ENCODE measurements at places on chromosomes 7 and 10.

DNA sequence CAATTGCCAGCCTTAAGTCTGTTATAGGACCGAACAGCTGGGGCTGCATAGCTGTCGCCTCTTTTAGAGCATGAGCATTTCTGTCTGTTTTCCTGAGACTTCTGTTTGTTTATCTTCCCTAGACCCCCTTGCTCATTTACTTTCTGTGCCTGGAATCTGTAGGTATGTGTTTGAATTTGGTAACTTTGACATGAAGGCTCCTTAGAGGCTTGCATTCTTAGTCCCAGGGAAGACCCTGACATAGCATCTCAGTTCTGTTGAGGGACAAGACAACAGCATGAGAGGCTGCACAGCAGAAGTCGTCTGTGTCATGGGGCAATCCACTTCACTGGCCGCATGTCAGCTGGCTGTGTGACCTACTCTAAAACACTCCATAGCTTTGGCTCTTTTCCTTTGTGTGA, 58.7 kb downstream of the KLHDC10 start:
- DNase-seq, result no peak

DNA sequence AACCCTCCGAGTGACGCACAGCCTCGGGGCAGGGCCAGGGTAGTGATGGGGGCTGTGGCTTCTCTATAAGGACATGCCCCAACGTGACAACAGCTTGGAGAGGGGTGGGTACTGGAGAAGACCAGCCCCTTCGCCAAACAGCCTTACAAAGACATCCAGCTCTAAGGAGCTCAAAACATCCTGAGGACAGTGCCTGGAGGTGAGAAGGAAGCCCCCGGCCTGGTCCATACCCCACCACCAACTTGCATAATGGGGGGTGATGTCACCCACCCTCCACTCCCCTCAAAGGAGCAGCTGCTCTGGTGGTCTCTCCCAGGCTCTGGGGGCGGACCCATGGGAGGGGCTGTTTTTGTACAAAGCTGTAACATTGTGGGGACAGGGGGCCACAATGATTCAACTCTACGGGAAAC, 15.1 kb downstream of the PRSS2 start:
- DNase-seq, result peak; percentile 19

GRCh38 chr7:44348300-44348699, 22.9 kb upstream of the CAMK2B start:
- peak; percentile 89 for DNase-seq

GRCh38 chr7:44292876-44293560, 32.4 kb downstream of the CAMK2B start:
- DNase-seq, result no peak

- DNase-seq, result no peak
These were observed 205.2 kb downstream of the SFMBT2 start for GRCh38 chr10:7205656-7206055.

DNA sequence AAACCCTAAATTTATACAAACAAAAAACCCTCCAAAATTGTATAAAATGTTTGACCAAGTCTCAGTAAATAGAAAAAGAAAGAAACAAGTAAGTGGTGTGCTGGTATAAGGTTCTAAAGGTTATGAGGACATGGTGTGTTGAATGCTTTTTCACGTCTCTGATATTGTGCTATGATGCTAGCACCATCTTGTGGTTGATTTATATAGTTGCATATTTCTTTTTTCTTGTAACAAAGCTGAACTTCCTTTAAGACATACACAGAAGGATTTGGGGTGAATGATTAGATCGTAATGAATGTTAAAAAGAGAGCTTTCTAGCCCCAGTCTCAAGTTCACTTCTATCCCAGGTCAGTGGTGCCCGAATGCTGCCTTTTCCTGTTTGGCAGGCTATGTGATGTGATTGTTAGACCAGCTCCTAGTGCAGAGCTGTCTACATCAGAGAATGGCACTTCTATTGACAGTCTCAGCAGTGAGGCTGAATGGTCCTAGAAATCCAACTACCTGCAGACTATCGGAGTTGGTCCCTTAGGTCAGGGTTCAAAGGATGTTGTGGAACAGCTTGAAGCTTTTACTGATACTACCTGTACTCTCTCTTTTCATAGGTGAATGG, 25.0 kb downstream of the VTI1A start:
- peak; percentile 59 for DNase-seq

DNA sequence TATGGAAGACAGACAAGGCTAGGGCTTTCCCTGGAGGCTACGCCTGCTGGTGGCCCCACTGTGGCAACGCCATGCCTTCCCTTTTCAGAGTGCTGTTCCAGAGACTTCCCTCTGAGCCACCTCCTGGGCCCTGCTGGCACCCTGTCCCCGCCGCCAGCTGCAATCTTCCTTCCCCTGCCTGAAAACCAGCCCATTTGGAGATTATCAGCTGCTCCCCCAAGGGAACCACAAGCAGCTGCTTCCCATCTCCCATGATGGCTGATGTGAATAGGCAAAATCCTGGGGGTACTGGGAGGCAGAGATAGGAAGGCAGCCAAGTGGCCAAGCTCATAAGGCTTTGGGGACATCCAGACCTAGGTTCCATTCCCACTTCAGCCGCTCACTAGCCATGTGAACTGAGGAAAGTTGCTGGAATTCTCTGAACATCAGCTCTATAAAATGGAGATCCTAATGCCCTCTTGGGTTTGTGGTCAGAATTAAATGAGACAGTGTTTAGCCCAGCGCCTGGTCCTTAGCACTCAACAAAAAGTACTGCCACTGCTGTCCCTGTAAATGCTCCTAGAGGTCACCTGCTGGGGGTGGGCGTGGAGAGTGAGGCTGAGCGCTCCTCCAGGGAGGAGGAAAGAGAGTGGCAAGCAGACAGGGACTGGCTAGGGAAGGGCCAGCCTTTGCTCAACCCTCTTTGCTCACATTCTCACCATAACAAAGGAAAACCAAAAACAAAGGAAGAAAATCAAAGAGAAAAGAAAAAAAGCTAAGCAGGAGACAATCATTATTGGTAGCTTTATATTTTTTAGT, 5.9 kb downstream of the TSPAN33 start:
- DNase-seq, result no peak

DNA sequence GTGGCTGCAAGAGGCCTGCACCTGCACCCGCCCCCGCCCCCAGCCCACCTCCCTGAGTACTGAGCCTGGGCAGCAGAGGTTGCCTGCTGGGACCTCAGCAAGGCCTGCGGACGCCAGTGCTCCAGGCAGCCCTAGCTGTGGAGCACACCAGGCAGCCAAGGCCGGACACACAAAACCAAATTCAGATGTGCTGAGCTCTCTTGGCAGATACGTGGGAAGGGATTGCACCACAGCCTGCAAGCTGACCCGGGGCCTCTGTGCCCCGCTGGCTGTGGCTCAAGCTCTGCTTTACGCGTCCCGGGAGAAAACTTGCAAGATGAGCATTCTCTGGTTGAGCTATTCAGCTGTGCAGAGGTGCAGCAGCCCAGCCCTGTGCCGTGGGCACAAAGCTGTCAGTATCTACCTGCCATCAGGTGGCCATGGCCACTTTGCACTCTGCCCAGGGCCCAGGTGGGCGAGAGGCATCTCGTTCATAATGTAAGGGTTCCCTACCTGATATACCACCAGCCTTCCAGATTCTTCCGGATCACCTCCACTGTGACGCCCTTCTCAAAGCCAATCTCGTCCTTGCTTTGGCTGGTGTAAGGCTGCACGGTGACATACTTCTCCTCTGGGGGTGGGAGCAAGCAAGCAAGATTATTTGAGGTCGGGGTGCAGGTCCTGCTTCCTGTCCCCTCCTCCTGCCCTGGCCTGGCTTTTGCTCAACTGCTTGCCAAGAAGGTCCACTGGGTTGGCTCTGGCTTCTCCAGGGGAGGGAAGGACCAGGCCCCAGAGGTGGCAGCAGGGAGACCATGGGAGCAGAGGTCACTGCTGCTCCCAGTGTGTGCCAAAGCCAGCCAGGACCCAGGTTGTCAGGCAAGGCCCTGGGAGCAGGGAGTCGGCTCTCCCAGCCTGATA, 123.4 kb downstream of the NEURL1 start:
- no peak for DNase-seq

- DNase-seq, result no peak
These were observed 12.6 kb upstream of the PRTFDC1 start for GRCh38 chr10:24965051-24965450.

- no peak for DNase-seq
These were observed 97.6 kb downstream of the PRPF18 start for GRCh38 chr10:13684252-13684791.

GRCh38 chr10:114596793-114597192, 61.3 kb downstream of the ABLIM1 start:
- no peak for DNase-seq

GRCh38 chr10:98967601-98968000, 268.1 kb downstream of the HPSE2 start:
- no peak for DNase-seq

- no peak for DNase-seq
These were observed 149.6 kb downstream of the BICC1 start for GRCh38 chr10:58662314-58662713.

DNA sequence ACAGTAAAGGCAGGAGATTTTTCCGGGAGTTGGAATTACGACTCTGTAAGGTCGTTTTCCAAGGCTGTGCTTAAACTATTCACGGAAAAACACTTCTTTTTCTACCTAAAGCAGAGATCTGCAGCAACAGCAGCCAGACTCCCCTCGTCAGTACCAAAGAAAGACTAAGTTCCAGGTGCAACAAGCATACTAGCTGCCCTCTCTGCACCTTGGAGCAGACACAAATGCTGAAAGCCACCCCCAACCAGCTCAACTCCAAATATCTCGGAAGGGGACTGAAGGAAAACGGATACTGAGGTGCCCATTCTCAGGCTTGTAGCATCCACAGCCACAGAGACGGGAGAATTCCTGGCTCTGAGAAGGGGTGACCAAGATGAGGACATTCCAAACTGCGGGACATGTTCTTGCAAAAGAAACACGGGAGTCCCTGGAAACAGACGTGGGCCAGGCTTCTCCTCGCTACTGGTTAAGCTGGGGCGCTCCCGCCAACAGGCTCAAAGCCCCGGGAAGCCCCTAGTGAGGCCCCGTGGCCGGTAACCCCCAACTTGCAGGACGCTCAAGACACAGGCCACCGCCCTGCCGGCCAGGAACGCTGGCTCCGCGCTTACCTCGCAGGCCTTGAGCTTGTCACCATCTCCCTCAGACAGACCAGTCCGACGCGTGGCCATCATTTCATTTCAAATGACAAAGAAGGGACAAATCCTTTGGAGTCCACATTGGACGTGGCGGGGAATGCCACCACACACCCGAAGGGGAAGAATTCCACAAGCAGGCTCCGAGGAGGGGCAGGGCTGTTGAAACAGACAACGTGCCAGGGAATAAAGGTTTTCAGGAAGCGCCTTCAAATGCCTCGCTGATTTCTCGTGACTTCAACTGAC, 2.2 kb downstream of the ARHGAP21 start:
- DNase-seq, result peak; percentile 48

- DNase-seq, result no peak
These were observed 262.0 kb downstream of the ADRA2A start for GRCh38 chr10:111338805-111339204.

DNA sequence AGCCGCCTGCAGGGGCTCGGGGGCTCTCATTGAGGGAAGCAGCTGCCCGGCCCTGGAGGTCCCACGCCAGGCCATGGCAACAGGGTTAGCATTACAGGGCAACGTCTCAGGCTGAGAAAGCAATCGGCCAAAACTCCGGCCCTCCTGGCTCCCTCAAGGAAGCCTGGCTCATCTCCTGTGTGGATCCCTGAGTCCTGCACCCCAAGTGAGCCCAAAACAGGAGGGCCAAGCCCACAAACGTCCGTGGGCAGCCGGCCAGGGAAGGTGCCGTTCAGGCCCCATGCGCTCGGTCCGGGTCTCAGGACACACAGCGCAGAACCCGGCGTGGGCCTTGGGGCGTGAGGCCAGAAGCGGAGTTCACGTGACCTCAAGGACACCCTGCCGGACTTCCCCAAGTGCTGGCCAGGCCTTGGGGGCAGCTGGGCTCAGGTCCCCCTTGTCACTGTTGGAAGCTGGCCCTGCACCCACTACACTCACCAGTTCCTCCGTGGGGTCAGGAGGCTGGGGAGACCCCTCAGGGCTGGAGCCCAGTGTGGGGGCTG, 8.0 kb upstream of the PWWP2B start:
- DNase-seq, result no peak

GRCh38 chr10:32132357-32132946, 76.2 kb upstream of the KIF5B start:
- peak; percentile 69 for DNase-seq
